CD4-positive, alpha-beta memory T cell (primary cell): ENCODE measurements at places on chromosomes 5 and 9.

- H3K36me3 ChIP-seq = no peaks in the 10 kb centered on the region
- no peak for DNase-seq
- H3K4me3 ChIP-seq = no peak overlapping the region
- H3K27me3 ChIP-seq = no peaks in the 10 kb centered on the region
Measured at GRCh38 chr5:37214550-37214949, 34.6 kb downstream of the CPLANE1 start.

DNA sequence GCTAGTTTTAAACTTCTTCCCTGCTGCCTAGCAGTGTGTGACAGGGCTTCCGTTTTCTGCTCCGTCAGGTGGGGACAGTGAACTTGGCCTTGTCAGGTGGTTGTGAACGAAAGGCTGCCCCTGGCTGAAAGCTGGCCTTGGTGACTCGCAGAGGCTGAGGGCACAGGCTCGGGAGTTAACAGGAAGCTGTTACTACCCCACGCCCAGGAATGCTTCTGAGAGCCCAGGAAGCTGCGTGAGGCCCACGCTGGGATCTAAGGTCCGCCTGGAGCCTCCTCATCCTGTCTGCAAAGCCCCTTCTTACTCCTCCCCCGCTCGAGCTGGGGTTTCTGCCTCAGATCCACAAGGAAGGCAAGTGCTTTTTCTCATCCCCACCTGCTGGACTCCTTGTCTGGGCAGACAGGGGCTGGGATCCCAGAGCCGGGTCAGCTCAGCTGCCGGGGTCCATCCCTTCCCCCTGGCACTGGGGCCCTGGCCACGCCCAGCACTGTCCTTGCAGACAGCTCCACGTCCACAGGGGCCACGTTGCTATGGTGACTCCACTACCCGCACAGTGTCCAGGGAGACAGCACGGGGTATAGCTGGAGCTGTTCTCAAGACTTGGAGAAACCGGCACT is 124.7 kb upstream of the TBC1D2 start:
- no peak overlapping the region for H3K27ac ChIP-seq
- no peak overlapping the region for H3K4me3 ChIP-seq
- no peak for DNase-seq
- no peaks in the 10 kb centered on the region for H3K27me3 ChIP-seq
- no peaks in the 10 kb centered on the region for H3K4me1 ChIP-seq
- no peaks in the 10 kb centered on the region for H3K36me3 ChIP-seq

- H3K27me3 ChIP-seq = no peaks in the 10 kb centered on the region
- H3K4me3 ChIP-seq = peak overlapping the region; percentile 67
- peak overlapping the region; percentile 83 for H3K27ac ChIP-seq
- peaks cover 55% of the 10 kb centered on the region for H3K4me1 ChIP-seq
- peak; percentile 35 for DNase-seq
Measured at GRCh38 chr5:10354048-10354872, 765 bp downstream of the MARCHF6 start.

GRCh38 chr5:141051521-141051866 is 320 bp downstream of the PCDHB1 start:
- no peak for DNase-seq
- H3K4me1 ChIP-seq = no peaks in the 10 kb centered on the region
- H3K4me3 ChIP-seq = no peak overlapping the region
- no peaks in the 10 kb centered on the region for H3K36me3 ChIP-seq
- no peak overlapping the region for H3K27ac ChIP-seq
- no peaks in the 10 kb centered on the region for H3K27me3 ChIP-seq

- H3K4me3 ChIP-seq = no peak overlapping the region
- H3K27me3 ChIP-seq = no peaks in the 10 kb centered on the region
- H3K27ac ChIP-seq = no peak overlapping the region
- no peaks in the 10 kb centered on the region for H3K36me3 ChIP-seq
- H3K4me1 ChIP-seq = no peaks in the 10 kb centered on the region
- DNase-seq = no peak
Measured at GRCh38 chr5:27906481-27906880, 868.1 kb upstream of the CDH9 start.

- peaks cover 5% of the 10 kb centered on the region for H3K36me3 ChIP-seq
- peak overlapping the region; percentile 89 for H3K4me3 ChIP-seq
- peaks cover 47% of the 10 kb centered on the region for H3K4me1 ChIP-seq
- H3K27me3 ChIP-seq = no peaks in the 10 kb centered on the region
Measured at GRCh38 chr5:68215898-68216244, 315 bp downstream of the PIK3R1 start.

DNA sequence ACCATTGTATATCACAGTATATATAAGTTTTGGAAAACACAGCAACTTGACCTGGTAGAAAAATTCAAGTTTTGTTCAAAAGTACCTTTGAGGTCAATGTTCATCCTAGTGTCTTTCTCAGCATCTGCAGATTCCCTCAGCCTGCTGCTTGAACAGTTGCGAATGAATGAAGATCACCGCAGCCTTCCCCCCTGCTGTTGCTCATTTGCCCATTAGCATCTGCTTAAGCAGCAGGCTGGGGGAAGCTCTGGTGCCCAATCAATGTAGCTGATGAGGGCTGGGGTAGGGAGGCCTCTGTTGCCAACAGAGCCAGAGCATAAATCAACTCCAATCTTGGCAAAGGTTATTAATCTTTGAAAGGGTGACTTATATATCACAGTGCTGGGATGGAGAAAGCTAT is 586.5 kb upstream of the PTPRD start:
- no peak overlapping the region for H3K27ac ChIP-seq
- H3K4me3 ChIP-seq = no peak overlapping the region
- no peak for DNase-seq
- no peaks in the 10 kb centered on the region for H3K36me3 ChIP-seq
- H3K4me1 ChIP-seq = no peaks in the 10 kb centered on the region

- H3K27me3 ChIP-seq = no peaks in the 10 kb centered on the region
- H3K27ac ChIP-seq = no peak overlapping the region
- H3K4me1 ChIP-seq = no peaks in the 10 kb centered on the region
Measured at GRCh38 chr5:155313518-155313917, 300.0 kb downstream of the KIF4B start.

- H3K4me1 ChIP-seq = no peaks in the 10 kb centered on the region
- no peak overlapping the region for H3K4me3 ChIP-seq
- H3K27ac ChIP-seq = no peak overlapping the region
- no peak for DNase-seq
- H3K36me3 ChIP-seq = no peaks in the 10 kb centered on the region
Measured at GRCh38 chr9:18673179-18673578, 199.2 kb downstream of the ADAMTSL1 start.

DNA sequence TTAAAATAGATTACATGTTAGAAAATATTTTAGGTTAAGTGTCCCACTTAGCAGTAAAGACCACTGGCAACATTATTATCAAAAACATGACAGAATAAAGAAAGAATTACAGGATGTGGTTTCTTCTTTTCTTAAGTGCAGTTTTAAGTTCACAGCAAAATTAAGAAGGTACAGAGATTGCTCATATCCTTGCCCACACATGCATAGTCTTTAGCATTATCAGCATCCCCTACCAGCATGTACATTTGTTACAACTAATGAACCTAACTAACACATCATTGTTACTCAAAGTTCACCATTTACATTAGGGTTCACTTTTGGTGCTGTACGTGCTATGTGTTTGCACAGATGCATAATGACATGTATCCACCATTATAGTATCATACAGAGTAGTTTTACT is 837.7 kb upstream of the CDH9 start:
- H3K27ac ChIP-seq = no peak overlapping the region
- H3K36me3 ChIP-seq = no peaks in the 10 kb centered on the region
- H3K4me1 ChIP-seq = no peaks in the 10 kb centered on the region
- no peaks in the 10 kb centered on the region for H3K27me3 ChIP-seq
- H3K4me3 ChIP-seq = no peak overlapping the region
